Activated naive CD8-positive, alpha-beta T cell treated with anti-CD3 and anti-CD28 coated beads, Interleukin-2, amount 10 ng/mL, durations not matched to agents 7 days and 5 days (primary cell): ENCODE measurements at places on chromosomes 1 and 21.

DNA sequence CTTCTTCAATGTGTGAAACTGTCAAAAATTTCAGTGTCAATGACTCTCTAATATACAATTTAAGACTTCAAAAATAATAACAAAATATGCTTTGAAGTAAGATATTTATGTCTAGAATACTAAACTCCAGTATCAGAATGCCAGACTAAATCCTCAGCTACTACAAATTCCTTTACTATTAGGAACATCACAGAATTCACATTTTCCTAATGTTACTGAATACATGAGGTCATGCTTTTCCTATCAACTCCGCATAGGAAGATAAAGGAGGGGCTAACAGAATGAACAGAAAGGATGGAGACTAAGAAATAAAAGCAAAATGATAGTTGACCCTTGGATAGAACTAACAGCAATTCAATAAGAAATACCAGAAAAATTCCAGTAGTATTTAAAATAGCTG lies 292.7 kb downstream of the SDCCAG8 start:
- DNase-seq, result no peak

GRCh38 chr1:241299347-241299746 lies 57.7 kb downstream of the RGS7 start:
- no peak for DNase-seq

- DNase-seq, result no peak
Measured at GRCh38 chr1:112870887-112871646, 84.9 kb downstream of the SLC16A1 start.

GRCh38 chr1:222126052-222126451 lies 384.2 kb upstream of the DUSP10 start:
- no peak for DNase-seq

DNA sequence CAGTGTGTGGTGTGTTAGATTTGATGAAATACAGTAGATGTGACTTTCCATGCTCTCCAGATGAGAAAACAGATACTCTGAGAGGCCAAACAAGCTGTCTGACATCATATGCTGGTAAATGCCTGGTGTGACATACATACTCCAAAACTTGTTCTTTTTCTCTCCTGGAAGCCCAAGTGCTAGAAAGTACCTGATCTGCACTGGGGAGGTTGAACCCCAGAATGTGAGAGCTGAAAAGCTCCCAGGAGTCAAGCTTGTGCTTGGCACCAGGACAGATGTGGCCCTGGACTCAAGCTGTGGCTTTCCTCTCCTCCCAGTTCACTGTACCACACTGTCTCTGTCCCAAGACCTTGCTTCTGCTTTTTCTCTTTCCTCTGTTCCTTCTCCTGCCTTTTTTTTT lies 389.0 kb upstream of the USP24 start:
- DNase-seq, result no peak

DNA sequence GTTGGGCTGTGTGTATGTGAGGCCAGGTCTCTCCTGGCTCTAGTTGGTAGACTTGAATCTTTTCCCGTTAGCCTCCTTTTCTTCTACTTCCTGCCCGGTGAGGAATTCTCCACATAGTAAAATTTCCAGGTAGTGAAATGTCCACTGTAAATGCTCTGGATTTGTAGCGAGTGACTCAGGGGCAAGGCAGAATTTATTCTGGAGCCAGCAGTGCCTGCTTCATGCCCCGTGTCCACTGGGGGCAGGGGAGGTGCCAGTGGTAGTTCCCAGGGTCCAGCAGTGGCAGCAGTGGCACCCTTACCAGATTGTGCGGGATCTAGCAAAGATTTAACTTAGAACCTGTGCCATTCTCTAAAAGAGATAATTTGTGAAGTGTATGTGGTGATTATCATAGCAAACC lies 74.5 kb upstream of the USP24 start:
- no peak for DNase-seq

- no peak for DNase-seq
Measured at GRCh38 chr1:29708381-29708780, 472.1 kb downstream of the PTPRU start.

GRCh38 chr1:209675565-209676154 lies 448 bp downstream of the G0S2 start:
- DNase-seq, result peak; percentile 42

DNA sequence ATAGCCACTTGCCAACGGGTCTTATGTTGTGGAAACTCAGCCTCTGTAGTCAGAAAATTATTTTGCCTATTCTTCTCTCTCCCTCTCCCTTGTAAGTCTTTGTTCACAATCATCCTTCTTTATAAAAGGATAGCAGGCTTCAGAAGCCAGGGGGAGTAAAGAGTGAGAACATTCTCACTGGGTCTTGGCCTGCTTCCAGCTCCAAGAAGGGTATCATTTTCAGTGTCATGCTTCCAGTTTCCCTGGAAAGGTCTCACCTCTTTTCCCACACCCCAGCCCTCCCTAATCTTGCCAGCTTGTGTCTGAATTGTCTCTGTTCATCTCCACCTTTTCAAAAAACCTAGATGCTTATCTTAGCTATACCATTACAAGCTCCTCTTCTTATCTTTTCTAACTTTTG lies 346.2 kb upstream of the LRRC7 start:
- DNase-seq, result no peak

- DNase-seq, result no peak
Measured at GRCh38 chr1:179968284-179968993, 13.8 kb downstream of the CEP350 start.

DNA sequence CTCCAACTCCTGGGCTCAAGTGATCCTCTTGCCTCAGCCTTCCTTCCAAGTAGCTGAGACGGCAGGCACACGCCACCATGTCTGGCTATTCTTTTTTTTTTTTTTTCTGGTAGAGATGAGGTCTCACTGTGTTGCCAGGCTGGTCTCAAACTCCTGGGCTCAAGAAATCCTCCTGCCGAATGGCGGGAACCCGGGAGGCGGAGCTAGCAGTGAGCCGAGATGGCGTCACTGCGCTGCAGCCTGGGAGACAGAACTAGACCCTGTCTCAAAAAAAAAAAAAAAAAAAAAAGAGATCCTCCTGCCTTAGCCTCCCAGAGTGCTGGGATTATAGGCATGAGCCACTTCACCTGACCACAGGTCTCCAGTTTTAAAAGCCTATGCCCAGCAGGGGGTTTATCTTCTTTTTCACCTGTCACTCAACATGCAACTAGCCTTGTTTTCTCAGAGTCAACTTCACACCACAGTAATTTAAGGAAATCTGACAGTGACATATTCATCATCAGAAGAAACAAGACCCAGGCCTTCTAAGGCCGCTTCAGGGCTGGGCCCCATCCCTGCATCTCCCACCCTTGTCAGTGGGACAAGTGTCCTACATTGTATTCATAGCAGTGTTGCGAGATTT lies 38.3 kb upstream of the GALNT2 start:
- DNase-seq, result no peak

DNA sequence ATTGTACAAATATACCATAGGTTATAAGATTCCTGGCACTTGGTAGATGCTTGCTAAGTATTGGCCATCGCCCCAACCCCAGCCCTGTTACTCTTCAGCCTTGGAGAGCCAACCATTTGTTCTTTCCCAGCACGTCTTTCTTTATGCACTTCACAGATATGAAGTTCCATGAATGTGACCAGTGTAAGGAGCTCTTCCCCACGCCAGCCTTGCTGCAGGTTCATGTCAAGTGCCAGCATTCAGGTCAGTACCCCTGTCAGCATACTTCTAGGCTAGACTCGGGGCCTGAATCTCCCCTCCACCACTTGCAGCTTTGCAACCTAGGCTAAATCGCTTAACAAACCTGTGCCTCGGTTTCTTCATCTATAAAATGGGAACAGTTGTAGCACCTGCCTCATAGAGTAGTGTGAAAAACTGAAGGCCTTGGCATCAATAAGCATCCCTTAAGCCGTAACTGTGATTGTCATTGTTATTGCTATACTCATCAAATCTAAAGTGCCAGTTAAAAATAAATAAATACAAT lies 41.0 kb upstream of the EPHA8 start:
- no peak for DNase-seq

DNA sequence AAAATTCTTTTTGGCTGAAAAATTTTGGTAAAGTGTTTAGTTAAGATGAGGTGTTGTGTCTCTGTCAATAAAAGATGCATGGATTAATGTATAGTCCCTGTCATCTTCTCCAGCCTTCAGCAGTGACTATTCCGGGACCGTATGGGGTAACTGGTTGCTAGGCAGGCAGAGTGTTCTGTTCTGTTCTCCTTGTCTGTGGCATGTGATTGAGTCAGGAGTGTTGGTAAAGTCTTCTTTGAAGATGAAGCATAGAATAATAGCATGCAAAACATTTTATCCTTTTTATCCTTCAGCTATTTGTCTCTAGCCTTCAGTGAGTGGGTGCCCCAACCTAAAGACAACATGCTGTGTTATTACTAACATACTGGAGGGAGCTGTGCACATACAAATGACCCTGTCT lies 74.6 kb downstream of the RGL1 start:
- DNase-seq, result no peak

GRCh38 chr1:118333601-118334210 lies 148.7 kb upstream of the SPAG17 start:
- no peak for DNase-seq

DNA sequence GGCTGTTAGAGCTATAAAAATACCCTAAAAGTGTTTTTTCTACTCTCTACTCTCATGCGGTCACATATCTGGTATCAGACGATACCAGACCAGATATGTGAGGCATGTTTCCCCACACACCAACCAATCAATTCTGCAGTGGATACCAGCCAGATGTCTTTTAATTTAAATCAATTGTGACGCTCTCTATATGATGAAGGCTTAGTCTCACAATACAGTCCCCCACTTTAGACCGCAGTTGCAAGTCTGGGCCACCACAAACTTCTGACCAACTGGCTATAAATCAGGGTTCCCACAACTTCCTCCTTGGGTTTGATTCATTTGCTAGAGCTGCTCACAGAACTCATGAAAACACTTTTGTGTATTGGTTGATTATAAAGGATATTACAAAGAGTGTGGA lies 586.1 kb upstream of the ZP4 start:
- DNase-seq, result no peak

DNA sequence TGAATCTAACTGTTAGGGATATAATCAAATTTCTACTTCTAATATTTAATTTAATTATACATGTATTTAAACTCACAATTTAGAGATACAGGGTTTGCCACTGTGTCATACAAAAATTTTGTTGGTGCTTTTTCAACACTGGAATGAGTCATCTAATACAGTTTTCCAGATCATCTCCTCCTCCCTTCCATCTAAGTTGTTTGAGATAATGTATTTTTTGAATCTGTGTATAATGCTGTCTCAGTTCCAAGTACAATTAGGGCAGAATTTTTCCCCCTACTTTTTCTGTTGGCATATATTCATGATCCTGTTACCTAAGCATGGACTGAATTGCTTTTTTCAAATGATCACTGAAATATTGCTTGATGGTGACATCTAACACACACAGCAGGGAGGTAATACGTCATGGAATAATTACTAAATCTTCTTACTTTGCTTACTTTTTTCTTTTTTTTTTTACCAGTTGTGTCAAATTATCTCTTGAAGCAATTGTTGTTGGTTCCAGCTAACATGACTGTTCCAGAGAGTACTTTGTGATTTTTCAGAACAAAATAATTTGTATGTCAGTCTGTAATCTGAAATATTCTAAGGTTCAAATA lies 146.0 kb downstream of the MAGI3 start:
- DNase-seq, result no peak

DNA sequence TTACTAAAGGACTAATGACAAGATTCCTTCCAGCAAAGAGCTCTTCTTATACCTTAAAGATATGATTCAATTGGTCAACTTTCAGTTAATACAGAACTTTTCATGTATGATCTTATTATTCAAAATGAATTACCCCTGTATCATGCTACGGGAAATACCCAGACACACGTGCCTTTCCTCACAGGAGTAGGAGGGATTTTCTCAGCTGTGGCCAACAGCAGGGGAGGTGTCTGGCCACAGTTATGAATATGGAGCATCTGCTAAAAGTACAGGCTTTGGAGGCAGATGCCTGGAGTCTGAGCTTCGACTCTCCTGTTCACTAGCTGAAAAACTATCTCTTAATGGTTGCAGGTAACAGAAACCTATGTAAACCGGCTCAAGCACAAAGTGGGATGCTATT lies 53.6 kb downstream of the KIAA1614 start:
- DNase-seq, result no peak

GRCh38 chr1:215895276-215895675 lies 328.2 kb downstream of the KCTD3 start:
- no peak for DNase-seq

- no peak for DNase-seq
Measured at GRCh38 chr1:57411262-57411661, 12.6 kb downstream of the DAB1 start.

DNA sequence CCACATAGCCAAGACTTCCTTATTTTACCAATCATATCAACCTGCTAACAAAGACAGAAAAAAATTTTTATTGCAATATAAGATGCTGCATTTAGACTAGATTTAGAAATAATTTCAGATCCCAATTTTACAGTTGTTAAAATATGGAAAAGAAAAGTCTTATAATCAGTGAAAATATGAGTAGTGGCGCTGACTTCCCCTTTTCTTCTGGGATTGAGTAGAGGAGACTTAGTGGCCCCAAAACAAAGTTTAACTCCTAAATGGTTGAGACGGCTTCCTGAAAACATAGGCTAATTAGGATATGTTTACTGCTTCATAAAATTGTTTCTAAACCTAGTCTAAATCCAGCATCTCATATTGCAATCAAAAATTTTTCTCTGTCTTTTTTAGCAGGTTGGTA lies 68.4 kb downstream of the RAB3GAP2 start:
- no peak for DNase-seq

GRCh38 chr1:33456502-33456886 lies 16.0 kb upstream of the ZSCAN20 start:
- DNase-seq, result no peak

DNA sequence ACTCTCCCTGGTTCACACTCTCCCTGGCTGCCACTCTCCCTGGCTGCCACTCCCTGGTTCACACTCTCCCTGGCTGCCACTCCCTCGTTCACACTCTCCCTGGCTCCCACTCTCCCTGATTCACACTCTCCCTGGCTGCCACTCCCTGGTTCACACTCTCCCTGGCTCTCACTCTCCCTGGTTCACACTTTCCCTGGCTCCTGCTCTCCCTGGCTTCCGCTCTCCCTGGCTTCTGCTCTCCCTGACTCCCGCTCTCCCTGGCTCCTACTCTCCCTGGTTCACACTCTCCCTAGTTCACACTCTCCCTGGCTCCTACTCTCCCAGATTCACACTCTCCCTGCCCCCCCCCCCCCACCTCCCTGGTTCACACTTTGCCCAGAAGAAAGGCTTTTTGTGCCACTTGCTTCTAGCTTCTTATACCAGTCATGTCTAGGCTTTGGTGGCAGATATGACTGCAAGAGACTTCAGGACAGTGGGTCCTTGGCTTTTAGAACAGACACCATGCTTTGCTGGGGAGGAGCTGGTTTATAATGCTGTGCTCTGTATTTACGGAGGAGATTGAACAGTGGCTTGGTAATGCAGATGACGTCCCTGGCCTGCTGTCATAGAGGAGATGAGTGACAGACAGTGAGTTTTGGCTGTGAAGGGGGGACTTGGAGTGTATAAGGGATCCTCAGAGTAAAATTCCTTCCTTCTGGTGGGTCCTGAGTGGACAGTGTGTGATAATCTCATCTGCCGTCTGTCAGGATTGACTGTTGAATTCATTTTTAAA lies 17.0 kb downstream of the COQ8A start:
- no peak for DNase-seq

GRCh38 chr1:118911571-118911970 lies 76.6 kb downstream of the TBX15 start:
- no peak for DNase-seq
